Brain (organoid and tissue), 16 donors: ENCODE measurements at places on chromosomes 7 and 10. TPM values are rescaled to one million over a fixed set of nuclear protein-coding genes. Genes with fewer than 3 reads are reported as not detected.

GRCh38 chr10:102227050-102227449 is 951 bp downstream of the ELOVL3 start:
- DNase-seq = no peak

DNA sequence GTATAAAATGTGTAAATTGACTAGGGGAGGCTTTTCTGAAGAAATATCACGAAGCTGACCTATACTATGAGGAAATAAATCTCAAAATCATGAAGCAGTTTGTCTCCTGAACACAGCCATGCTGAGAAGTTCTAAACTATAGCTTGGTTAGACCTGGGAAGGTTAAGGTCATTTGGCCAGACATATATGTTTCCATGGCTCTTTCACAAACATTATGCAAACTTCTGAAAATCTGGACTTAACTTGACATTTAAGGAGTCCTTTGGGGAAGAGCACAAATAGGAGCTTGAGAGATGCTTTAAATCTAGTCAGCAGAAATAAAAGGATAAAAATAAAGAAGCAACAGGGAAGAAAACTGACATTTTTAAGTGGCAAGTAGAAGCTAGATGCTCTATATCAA is 115.9 kb upstream of the MEOX2 start:
- no peak for DNase-seq

- no peak for DNase-seq
These were observed 221.3 kb downstream of the POU6F2 start for GRCh38 chr7:39199006-39199405.

GRCh38 chr7:113890331-113891030 is 28.3 kb downstream of the PPP1R3A start:
- no peak for DNase-seq

DNA sequence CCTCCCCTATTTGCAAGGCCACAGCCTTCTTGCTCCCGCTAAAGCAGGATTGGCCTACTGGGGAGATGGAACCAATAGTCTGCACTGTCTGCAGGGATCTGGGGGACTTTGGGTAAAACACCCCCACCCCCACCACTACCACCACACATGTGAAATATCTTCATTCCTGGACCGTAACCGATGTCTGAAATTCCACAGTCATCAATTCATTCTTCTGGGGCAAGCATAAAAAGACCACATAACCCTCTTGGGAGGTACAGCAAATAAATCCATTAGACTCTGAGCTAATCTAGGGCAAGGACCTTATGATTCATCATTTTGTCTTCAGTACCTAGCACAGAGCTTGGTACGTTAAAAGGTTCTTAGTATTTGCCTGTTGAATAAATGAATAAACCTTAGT is 307.8 kb downstream of the GPAM start:
- DNase-seq = no peak

DNA sequence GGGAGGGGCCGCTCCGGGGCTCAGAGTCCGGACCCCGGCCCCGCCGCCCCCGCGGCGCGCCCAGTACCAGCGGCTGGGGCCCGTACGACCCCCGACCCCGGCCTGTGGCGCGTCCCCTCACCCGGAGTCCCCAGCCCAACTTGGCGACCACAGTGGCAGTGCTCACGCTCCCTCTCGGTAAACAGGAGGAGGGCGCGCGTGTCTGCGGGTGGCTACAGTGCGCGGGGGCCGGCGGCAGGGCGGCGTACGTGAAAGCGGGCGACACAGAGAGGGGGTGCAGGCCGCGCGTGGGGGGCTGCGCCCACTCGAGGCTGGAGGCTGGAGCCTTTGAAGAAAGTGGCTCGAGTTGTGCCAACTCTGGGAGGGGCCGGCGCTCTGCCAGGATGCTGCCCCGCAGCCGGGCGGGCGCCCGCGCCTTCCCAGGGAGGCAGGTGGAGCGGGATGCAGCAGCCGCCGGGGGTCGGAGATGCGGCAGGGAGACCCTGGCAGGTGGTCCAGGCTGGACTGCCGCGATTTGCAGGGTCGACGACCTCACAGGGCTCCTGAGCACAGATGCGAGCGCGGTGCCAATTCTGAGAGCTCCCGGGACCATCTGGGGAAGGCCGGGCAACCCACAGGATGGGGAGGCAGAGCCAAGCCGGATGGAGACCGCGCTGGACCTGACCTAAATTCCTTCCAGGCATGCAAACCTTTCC is 655 bp downstream of the PTPRE start:
- peak; percentile 50 for DNase-seq

- peak; percentile 50 for DNase-seq
These were observed 38.0 kb downstream of the INPP5A start for GRCh38 chr10:132575320-132576201.

DNA sequence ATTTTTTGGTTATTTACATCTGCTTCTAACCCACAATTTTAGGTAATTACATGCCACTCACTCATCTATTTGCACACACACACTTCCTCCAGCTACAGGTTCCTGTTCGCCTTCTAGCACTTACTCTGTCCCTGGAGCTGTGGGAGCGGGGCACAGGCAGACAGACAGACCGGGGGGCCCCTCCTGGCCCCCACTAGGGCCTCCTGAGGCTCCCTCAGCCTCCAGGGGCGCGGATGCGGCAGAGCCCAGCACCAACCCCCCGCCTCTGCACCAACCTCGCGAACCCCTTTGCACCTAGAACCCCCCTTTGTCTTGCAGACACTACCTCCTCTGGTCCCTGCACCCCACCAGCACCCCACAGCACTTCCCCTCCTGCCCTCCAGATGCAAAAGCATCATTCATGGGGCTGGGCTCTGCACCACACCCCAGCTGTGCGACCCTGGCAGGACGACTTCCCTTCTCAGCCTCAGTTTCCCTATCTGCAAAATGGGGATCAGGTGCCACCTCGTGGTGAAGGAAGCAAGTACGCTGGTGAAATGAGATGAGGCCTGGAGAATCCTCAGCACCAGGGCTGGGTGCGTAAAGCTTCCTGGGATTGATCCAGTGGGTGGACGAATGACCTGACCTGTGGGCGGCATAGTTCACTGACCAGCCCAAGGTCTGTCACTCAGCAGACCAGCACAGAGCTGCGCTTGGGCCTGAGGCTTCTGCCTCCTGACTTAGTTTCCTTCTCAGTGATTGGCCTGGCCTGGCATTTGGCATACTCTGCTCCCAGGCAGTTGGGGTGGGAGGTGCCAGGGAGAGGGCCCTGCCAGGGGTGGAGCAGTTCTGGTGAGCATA is 37.9 kb downstream of the ELFN1 start:
- no peak for DNase-seq

- DNase-seq = no peak
These were observed 181.1 kb downstream of the TNS3 start for GRCh38 chr7:47400741-47401206.

- DNase-seq = no peak
These were observed 54.6 kb downstream of the NOD1 start for GRCh38 chr7:30423788-30424505.

DNA sequence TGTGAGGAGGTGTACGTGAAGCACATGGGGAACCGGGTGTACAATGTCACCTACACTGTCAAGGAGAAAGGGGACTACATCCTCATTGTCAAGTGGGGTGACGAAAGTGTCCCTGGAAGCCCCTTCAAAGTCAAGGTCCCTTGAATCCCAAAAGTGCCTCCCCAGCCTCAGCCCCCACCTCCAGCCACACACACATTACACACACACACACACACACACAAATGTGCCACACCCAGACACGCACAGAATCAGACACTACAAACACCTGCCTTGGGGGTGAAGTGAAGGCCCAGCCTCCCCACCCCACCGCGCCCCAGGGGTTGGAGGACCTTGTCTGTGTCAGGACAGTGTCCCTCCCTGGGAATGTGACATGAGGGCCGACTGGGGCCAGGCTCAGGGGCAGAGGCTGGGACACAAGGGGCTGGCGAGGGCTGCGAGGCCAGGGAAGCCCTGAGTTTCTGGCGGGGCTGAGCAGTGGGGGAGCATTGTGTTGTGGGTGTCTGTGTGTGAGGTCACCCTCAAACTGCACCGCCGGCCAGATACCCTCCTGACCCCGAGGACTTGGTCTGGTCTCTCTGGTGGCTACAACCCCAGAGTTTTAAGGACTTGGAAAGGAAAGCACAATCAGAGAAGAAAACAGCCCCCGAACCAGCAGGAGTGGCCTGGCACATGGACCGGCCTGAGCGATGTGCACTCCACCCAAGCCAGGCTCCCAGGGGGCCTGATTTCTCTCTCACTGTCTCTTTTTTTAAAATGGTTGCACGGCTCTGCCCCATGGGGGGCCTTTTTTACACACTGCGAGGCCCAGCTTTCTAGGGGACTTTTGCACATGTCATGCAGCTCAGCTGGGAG is 4.0 kb upstream of the ATP6V1F start:
- DNase-seq = no peak

DNA sequence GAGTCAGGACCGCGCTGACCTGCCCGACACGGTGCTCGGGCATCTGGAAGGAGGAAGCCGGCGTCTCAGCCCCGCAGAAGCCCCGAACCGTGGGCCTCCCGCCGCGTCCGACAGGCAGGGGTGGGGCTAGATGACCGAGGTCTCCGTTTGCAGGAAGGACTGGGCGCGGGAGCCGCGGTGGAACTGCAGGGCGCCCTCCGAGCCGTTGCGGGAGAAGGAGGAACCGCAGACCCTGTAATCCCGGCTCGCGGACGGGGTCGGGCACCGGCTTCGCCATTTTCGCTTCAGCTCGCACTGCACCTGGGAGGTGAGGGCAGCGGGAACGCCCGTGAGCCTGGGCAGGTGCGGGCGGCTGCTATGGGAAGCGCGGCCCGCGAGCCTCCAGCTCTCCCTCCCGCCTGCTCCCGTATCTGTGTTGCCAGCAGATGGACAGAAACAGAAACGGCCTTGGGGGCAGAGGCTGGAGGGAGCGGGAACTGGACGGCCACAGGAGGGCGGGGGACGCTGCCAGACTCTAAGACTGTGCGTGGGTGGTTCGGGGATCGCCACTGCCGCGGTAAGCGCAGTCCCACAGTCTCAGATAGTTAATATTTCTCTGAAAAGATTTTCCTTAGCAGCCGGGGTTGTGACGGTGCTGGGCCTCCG is 114.1 kb downstream of the VIPR2 start:
- peak; percentile 78 for DNase-seq

DNA sequence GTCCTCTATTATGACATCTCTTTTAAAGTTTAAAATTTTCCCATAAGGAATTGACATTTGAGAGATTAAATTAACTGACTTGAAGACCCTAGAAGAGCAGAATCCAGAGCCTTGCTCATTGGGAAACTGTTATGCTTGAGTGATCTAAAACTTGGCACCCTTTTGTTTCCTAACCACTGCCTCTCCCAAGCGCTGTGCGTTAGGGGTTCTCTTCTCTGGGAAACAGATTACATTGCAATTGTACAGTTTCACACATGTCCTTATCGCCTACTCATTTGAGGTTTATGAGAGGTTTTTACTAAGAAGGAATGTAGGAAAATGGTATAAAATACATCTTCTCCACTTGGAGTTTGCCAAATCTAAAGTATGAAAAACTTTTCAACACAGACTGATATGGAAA is 126.8 kb upstream of the AMPH start:
- DNase-seq = no peak

DNA sequence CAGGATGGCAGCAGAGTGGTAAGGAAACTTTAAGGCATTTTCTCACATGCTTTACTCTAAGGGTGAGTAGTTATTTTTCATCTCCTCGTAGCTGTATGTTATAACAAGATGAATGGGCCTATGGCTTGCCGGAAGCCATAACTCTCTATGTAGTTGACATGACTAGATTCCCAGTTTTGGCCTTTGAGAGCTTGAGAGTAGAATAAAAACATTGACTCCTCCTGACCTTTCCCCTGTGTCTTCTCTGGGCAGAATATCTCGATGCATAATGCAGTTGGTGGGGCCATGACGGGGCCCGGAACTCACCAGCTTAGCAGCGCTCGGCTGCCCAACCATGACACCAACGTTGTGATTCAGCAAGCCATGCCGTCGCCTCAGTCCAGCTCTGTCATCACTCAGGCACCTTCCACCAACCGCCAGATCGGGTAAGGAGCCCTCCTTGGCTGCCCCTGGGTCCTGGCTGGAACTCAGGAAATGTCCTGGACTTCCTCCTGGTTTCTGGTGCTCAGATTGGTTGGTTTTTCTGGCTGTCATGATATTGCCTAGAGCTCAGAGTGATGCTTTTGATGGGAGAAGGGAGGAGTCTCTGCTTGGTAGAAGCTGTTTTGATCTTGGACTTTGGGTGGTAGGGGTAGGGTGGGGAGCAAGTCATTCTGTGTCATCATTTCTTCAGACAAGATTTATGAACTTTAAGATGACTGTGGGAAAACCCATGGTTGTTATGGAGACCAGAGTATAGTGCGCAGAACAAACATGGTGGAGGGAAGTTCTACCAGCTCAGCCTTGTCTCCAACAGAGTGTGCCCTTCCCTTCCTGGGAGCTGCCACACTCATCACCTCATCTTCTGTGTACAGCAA is 158.0 kb downstream of the CREB5 start:
- DNase-seq = no peak

DNA sequence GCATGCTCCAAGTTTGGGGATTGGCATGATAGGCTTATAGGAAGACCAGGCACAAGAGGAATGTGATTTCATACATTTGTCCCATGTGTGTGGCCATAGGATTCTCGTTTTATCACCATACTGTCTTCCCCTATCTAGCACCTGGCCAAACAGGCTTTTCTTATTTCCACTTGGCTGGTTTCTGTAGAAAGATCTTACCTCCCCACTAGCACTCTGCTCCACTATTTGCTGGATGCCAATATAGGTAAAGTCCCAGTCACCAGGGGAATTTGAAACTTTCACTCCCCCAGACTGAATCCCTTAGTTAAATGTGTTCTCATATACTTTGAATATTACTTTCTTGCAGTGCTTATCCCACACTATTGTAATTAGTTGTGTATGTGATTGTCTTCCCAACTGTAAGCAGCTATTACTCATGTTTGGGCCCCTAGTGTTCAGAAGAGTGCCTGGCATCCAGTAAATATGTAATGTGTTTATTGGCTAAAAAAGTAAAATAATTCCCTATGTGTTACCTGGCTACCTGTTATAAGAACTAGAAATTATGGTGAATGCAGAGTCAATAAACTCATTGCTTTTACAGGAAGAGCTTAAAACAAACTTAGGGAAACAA is 109.0 kb downstream of the LRMDA start:
- no peak for DNase-seq

FIS1 gene
- 326 TPM for polyA plus RNA-seq

ACSM6 gene
- polyA plus RNA-seq = not detected

HMX2 gene
- polyA plus RNA-seq = 18.3 TPM

GLUD1 gene
- 117 TPM for polyA plus RNA-seq

CDC14C gene
- polyA plus RNA-seq = not detected

STEAP2 gene
- 2.1 TPM for polyA plus RNA-seq
